Activated CD4-positive, alpha-beta T cell treated with anti-CD3 and anti-CD28 coated beads, Interleukin-2, amount 10 ng/mL, durations not matched to agents 24 days and 14 days (primary cell): ENCODE measurements at places on chromosomes 13 and 19. TPM values are rescaled to one million over a fixed set of nuclear protein-coding genes. Genes with fewer than 3 reads are reported as not detected.

DNA sequence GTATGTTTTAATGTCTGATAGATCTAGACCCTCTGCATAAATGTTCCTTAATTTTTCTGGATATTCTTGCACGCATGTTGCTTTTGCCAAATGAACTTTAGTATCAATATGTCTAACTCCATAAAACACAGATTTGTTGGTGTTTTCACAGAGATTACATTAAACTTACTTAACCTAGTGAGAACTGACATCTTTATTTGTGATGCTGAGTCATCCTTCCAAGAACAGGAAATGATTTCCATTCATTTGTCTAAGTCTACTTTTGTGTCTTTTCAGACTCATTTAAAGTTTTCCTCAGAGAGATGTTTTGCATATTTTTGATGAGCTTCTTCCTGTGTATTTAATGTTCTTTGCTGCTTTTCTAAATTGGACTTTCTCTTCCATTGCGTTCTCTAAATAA is 184.0 kb downstream of the SLC7A1 start:
- no peak overlapping the region for H3K27ac ChIP-seq
- no peak for DNase-seq
- H3K36me3 ChIP-seq = no peaks in the 10 kb centered on the region
- peaks cover 4% of the 10 kb centered on the region for H3K4me1 ChIP-seq
- H3K27me3 ChIP-seq = peaks cover 1% of the 10 kb centered on the region

DNA sequence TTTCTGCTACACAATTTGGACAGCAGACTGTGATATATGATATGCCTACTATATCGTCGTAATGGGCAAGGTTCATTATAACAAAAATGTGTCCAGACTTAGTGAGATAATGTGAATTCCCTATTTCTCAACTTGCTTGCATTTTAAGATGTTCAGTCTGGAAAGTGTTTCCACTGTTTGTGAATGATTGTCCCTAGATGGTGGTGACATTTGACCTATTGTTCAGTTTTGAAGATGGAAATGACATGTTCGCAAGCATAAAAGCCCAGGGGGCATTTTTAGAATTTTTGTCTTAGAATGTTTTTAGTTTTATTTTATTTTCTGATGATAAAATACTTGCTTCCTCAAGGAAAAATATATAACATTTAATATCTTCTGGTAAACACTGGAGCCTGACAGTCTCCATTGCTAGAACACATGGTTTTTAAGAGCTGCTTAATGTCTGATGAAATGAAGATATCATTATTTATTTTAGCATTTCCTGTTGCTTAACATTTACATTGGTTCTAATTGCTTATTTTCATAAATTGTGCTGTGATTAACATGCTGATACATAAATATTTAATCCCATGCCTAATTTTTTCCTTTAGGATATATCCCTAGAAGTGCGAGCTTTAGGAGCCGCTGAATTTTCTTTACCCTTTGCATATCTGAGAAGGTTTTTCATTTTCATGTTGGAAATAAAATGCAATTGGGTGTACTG is 27.1 kb downstream of the MBNL2 start:
- H3K27me3 ChIP-seq = no peaks in the 10 kb centered on the region
- peaks cover 3% of the 10 kb centered on the region for H3K4me1 ChIP-seq
- no peak overlapping the region for H3K27ac ChIP-seq
- no peak overlapping the region for H3K4me3 ChIP-seq
- no peak for DNase-seq

GRCh38 chr13:90438576-90438975 is 908.9 kb upstream of the MIR17HG start:
- H3K4me1 ChIP-seq = no peaks in the 10 kb centered on the region
- H3K36me3 ChIP-seq = no peaks in the 10 kb centered on the region
- no peak overlapping the region for H3K27ac ChIP-seq
- no peak overlapping the region for H3K4me3 ChIP-seq

The ATP1A3 gene
- 0.68 and 1.2 TPM in 2 replicates for total RNA-seq

The SEMA6B gene
- 0.40 TPM in 1 of 2 replicates, not detected in the other for total RNA-seq

GRCh38 chr19:42440357-42441048 is 2.2 kb downstream of the CXCL17 start:
- peaks cover 5% of the 10 kb centered on the region for H3K27me3 ChIP-seq
- DNase-seq = peak; percentile 94
- H3K4me1 ChIP-seq = peaks cover 19% of the 10 kb centered on the region
- no peak overlapping the region for H3K27ac ChIP-seq

- peaks cover 16% of the 10 kb centered on the region for H3K36me3 ChIP-seq
- peaks cover 20% of the 10 kb centered on the region for H3K4me1 ChIP-seq
- peak overlapping the region; percentile 94 for H3K4me3 ChIP-seq
- H3K27me3 ChIP-seq = no peaks in the 10 kb centered on the region
- peak; percentile 93 for DNase-seq
These were observed 630 bp downstream of the RNF126 start for GRCh38 chr19:662207-662961.

The CEACAM6 gene
- total RNA-seq = not detected in 2 replicates

The PSG7 gene
- total RNA-seq = not detected in 2 replicates

DNA sequence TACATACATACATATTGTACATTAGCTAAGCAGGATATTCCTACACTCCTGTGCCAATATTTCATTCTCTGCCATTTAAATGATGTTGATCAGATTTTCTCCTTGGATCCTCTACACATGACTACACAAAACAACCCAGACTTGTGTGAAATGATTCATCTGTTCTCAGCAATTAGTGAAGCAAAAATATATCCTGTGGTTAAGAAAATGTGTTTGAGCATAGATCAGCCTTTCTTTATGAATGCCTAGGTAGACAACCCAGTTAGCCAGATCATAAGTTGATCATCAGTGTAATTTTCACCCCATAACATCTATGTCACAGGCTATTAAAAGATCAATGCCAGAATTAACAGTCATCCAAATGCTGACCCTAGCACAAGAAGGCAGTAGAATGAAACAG is 275.2 kb upstream of the EDNRB start:
- H3K27ac ChIP-seq = no peak overlapping the region
- H3K4me1 ChIP-seq = no peaks in the 10 kb centered on the region
- no peak overlapping the region for H3K4me3 ChIP-seq
- DNase-seq = no peak

The DEDD2 gene
- 28.7 and 34.8 TPM in 2 replicates for total RNA-seq

The KLF5 gene
- total RNA-seq = 2.0 and 2.8 TPM in 2 replicates

DNA sequence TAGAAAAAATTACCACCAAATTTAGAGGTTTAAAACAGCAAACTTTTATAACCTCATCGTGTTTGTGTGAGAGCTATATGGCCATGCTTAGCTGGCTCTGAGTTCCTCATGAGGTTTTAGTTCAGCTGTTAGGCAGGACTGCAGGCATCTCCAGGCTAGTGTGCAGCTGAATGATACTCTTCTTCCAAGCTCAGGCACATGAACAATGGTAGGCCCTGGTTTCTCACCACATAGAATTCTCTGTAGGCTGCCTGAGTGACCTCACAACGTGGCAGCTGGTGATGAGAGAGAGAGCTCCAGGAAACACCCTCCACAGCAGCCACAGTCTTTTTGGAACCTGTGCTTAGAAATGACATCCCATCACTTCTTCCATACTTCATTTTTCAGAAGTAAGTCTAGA is 540.6 kb upstream of the MIR17HG start:
- no peak for DNase-seq
- no peaks in the 10 kb centered on the region for H3K36me3 ChIP-seq
- H3K27me3 ChIP-seq = no peaks in the 10 kb centered on the region
- H3K4me1 ChIP-seq = no peaks in the 10 kb centered on the region
- no peak overlapping the region for H3K27ac ChIP-seq
- no peak overlapping the region for H3K4me3 ChIP-seq

The SIGLEC5 gene
- total RNA-seq = not detected in 2 replicates

GRCh38 chr13:68292601-68293000 is 1062.5 kb upstream of the PCDH9 start:
- no peaks in the 10 kb centered on the region for H3K4me1 ChIP-seq
- H3K36me3 ChIP-seq = no peaks in the 10 kb centered on the region
- no peaks in the 10 kb centered on the region for H3K27me3 ChIP-seq
- H3K4me3 ChIP-seq = no peak overlapping the region
- no peak for DNase-seq
- no peak overlapping the region for H3K27ac ChIP-seq

GRCh38 chr19:45423033-45423588 is 606 bp downstream of the ERCC1 start:
- peaks cover 30% of the 10 kb centered on the region for H3K36me3 ChIP-seq
- DNase-seq = no peak
- H3K4me1 ChIP-seq = peaks cover 53% of the 10 kb centered on the region
- peak overlapping the region; percentile 98 for H3K27ac ChIP-seq
- peak overlapping the region; percentile 100 for H3K4me3 ChIP-seq
- peaks cover 4% of the 10 kb centered on the region for H3K27me3 ChIP-seq

The PLK5 gene
- not detected in 2 replicates for total RNA-seq

The F7 gene
- not detected in 2 replicates for total RNA-seq

DNA sequence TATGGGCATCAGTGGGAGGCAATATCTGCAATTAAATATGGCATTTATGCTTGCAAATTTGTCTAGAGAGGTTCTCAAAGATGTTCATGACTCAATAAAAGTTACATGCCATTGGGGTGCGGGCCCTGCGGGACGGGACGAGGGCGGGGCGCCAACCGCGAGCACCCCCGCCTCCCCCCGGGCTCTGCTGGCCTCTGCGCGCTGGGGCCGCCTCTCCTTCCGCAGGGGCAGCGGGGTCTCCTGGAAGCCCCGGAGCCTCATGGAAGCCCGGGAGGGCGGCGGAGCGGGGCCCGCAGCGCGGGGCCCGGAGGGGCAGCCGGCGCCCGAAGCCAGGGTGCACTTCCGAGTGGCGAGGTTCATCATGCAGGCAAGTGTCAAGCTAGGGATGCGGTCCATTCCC is 179.2 kb downstream of the TPTE2 start:
- H3K4me3 ChIP-seq = no peak overlapping the region
- no peak for DNase-seq
- H3K4me1 ChIP-seq = no peaks in the 10 kb centered on the region
- H3K27me3 ChIP-seq = no peaks in the 10 kb centered on the region
- H3K36me3 ChIP-seq = no peaks in the 10 kb centered on the region
- no peak overlapping the region for H3K27ac ChIP-seq

DNA sequence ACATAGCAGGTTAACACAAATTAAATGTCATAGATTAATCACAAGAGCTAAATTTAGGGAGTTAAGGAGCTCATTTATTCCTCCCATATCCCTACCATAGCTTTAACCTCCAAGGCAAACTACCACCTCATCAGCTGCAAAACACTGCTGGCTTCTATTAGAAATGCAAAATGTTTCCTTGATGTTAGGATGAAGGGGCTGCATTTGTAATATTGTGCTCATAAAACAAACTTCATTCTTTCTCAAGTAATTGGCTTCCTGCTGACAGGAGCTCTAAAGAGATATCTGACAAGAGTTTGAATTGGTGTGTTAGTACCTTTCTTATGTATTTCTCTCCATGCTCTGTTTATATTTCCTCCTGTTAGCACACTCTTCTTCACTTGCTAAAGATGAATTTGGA is 152.1 kb downstream of the OLFM4 start:
- no peaks in the 10 kb centered on the region for H3K36me3 ChIP-seq
- no peak for DNase-seq
- no peaks in the 10 kb centered on the region for H3K4me1 ChIP-seq
- H3K27me3 ChIP-seq = no peaks in the 10 kb centered on the region
- no peak overlapping the region for H3K4me3 ChIP-seq

The TPM4 gene
- 283 and 291 TPM in 2 replicates for total RNA-seq

DNA sequence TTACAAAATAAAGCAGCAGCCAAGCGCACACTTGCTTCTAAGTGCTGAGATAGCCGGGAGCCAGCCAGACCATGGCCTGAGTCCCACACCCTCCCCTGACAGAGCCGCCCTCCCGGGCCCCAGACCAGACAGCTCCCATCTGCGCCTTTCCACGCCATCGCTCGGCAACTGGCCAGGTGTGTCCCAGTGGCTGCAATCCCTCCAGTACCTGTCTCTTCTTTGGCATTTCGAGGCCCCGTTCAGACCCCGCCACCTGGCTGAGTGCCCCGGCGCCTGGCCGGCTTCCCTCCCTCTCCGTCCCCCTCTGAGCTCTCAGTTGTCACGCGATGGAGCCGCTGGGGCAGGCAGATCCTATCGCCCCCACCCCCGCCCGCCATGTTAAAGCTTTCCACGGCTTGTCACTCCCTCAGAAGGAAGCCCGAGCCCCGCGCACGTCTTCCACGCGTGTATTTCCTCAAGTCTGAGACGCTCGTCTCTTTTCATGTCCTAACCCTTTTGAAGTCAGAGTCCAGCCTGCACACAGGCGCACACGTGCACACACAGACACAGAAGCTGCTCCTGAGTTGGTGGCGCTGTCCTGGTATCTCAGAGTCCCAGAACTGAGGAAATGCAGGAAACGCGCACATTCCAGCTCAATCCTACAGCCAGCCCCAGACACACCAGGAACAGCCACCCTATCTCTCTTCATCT is 7.9 kb downstream of the MLLT1 start:
- DNase-seq = no peak
- no peak overlapping the region for H3K27ac ChIP-seq
- H3K36me3 ChIP-seq = peaks cover 22% of the 10 kb centered on the region
- H3K4me1 ChIP-seq = peaks cover 10% of the 10 kb centered on the region

DNA sequence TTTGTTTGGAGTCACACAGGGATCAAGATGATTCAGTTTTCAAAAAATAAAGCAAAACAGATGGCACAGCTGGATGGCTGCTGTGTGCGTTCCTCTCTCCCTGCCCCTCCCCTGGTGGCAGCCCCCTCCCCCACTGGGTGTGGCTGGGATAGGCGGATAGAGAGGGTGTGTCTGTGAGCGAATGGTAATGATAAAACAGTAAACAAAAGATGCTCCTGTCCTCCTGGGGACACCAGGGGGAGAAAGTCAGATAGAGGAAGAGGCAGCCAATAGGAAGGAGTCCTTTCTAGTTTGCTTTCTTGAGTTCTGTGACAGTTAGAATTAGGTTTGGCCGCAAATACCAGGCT is 6.5 kb downstream of the TMEM255B start:
- H3K27ac ChIP-seq = no peak overlapping the region
- H3K27me3 ChIP-seq = peaks cover 23% of the 10 kb centered on the region
- H3K4me1 ChIP-seq = no peaks in the 10 kb centered on the region
- H3K4me3 ChIP-seq = no peak overlapping the region
- no peaks in the 10 kb centered on the region for H3K36me3 ChIP-seq

DNA sequence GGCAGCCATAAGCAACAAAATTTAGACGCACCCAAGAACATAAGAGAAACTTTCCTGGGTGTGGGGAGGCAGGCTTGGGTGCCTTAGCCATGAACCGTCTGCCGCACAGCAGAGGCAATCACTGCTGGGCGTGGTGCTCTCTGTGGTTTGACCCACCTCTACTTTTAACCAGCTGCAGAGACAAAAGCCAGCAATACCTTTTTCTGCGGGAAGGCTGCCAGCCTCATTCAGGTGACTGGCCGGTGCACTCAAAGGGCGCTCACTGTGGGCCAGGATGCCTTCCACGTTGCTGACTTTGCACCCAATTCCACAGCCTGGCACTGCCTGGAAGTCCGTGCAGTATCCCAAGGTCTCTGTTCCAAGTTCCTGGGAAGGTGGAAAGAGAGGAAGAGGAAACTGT is 69.1 kb downstream of the ATP7B start:
- H3K4me1 ChIP-seq = peaks cover 10% of the 10 kb centered on the region
- peak; percentile 76 for DNase-seq
- peak overlapping the region; percentile 52 for H3K4me3 ChIP-seq
- H3K27ac ChIP-seq = no peak overlapping the region
- peaks cover 14% of the 10 kb centered on the region for H3K27me3 ChIP-seq
